ENCODE measurements at places on chromosomes 3 and 15.

- DNase-seq = no peak
Measured at GRCh38 chr3:30711151-30711550, 104.8 kb downstream of the TGFBR2 start.

DNA sequence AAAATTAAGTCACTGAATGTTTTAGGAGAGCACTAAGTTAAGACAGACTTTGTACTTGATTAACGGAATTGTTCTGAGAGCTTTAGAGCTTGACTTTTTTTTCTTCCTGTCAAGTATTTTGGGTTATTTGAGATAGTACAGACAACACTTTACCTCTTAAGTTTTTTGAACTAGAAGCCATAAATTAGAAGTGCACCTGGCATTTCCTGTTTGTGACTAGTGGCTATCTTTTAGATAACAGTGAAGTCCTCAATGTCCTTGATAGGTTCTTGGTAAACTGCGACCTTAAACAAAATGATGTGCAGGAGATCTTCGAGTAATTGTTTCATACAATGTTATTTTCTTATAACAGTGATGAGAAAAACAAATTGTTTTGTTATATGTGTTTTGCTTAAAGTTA lies 213.9 kb downstream of the TP63 start:
- no peak for DNase-seq

DNA sequence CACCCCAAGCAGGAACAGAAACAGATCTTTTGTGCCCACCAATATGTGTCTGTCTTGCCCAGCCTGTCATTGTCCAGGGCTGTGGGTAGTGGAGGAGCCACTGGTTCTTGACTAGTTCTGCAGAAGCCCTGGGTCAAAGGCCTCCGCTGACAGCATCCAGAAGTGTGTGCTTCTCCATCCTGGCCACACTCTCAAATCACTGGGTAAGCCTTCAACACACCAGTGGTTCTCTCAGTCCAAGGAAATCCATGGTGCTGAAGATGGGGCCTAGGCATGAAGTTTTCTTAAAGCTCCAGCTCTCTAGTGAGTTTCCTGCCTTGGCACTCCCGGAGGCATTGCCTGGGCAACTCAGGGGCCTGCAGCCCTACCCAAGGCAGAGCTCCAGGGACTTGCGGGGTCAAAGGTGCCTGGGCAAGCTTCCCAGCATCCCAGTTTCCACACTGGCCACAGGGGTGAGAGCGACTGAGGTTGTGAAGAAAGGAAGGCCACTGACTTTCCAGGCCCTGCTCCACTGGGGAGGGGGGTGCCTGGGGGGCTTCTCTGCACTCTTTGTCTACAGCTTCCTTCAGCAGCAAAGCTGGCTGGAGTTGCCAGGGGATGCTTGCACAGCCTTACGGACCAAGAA lies 37.9 kb upstream of the RPL32 start:
- no peak for DNase-seq

GRCh38 chr3:17007284-17007683 lies 122.5 kb downstream of the PLCL2 start:
- DNase-seq = no peak

- DNase-seq = no peak
Measured at GRCh38 chr3:72892081-72892775, 4.4 kb downstream of the GXYLT2 start.

GRCh38 chr3:179455954-179456353 lies 4.7 kb upstream of the GNB4 start:
- DNase-seq = no peak

DNA sequence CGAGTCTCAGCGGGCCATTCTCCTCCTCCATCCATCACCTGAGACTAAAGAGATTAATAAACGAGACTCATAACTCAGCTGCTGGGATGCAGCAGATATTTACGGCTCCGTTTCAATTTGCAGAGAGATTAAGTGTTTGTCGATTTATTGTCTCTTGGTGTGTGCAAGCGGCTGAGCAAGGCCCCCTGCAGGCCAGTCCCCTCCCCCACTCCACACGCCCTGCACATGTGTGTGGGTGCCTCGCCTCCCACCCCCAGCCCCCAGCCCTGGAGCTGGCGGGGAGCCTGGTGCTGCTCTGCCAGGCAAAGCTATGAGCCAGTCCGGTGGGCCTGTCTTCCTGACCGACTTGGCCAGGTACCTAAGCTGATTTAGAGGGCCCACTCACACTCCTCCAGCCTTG lies 63.0 kb downstream of the CYP11A1 start:
- no peak for DNase-seq

GRCh38 chr3:3133500-3133899 lies 6.8 kb downstream of the TRNT1 start:
- DNase-seq = no peak

GRCh38 chr3:99706410-99706809 lies 68.0 kb downstream of the COL8A1 start:
- DNase-seq = no peak

DNA sequence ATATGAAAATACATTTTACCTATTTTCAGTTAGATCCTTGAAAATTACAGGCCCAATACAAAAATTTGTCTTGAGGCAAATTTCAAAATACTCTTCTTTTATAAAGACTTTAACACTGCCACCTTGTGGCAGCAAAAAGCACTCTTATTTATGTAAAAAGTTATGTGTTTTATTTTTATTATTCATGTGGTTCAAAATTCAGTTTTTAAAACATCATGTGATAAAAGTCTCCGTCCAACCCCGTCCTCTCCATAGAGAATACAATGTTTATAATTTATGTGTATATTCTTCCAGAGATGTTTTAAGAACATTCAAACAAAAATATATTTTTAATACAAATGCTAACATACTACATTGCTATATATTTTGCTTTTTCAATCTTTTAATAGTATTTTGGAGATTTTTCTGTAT lies 36.9 kb upstream of the TRIM59 start:
- no peak for DNase-seq

GRCh38 chr15:59203008-59203407 lies 3.6 kb upstream of the LDHAL6B start:
- DNase-seq = no peak

DNA sequence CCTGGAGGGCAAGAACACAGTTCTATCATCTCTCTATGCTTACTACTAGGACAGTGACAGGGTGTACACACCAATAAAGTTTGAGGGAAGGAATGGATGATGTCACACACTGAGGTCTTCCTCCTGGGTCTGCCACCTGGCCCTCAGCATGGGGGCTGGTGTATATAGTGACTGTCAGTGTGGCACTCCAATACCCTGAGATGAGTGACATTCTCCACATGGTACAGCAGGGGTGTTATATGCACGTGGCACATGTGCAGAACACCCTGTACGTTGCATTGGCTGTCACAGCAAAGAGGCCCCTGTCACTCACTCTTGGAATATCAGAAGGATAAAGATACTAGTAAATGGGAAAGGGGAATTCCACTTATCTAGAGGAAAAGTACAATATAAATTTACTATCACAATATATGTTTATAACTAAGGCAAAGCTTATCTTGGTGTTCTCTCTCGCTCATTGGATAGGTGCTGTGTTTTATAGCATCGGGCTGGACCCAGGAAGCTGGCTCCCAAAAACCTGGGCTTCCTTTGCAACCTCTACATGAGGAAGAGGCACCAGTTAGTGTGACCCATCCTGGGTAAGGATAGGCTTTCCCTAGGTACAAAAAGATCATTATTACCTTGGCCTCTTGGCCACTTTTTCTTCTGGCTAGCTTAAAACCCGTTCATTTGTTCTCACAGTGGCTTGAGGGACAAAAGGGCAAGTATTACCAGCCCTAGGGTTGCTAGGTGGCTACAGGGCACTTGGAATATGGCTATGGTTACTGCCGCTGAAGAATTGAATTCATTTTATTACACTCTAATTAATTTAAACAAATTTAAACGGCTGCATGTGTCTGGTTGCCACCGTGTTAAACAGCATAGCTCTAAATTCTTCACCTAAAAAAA lies 54.8 kb upstream of the HES1 start:
- no peak for DNase-seq

GRCh38 chr3:14286887-14287500 lies 108.4 kb downstream of the LSM3 start:
- no peak for DNase-seq

- no peak for DNase-seq
Measured at GRCh38 chr3:169394316-169394715, 269.2 kb downstream of the MECOM start.

DNA sequence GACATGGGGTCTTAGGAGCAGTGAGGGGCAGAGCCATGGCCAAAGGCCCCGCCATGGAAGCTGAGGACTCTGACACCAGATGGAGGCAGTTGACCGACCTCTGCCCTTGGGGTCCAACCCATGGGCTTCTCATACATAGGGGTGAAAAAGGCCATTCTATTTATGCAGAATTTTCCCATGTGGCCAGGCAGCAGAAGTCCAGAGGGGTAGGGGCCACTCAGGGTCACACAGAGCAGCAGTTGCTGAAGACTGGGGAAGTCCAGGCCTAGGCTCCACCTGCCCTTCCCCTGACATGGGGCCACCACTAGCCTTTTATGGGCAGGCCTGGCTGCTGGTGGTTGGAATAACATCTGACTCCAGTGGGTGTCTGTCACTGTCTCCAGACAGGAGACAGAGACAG lies 6.4 kb downstream of the PRSS50 start:
- DNase-seq = no peak

DNA sequence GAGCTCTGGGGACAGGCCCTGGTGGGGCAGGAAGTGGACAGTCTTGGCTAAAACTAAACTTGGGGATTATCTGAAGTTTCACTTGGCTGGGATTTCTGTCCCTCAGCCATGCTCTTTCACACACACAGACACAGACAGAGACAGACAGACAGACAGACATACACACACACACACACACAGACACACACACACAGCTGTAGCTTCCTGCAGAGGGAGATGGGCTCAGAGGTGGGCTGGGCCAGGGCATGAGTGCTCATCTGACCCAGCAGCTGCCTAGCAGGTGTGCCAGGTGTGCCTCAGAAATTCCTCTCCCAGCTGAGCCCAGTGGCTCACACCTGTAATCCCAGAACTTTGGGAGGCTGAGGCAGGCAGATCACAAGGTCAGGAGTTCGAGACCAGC lies 3.3 kb downstream of the RHOV start:
- no peak for DNase-seq

DNA sequence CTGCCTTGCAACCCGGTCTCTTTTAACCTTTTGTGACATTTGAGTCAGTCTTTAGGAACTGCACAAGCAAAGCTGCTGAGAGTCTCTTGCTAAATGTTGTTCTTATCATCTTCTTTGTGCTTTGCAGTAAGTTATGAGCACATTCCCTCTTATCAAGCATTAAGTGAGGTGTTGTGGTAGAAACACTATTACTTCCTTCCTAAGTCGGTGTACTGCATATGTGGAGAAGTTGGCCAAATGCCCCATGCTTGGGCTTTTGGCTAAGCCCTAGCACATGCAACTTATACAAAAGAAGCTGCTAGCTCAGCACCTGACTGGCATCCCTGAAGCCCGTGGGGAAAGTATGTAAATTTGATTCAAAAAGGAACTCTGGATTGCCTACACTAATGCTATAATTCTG lies 136.5 kb upstream of the RBMS3 start:
- DNase-seq = no peak

GRCh38 chr3:158103887-158104327 lies 2.3 kb downstream of the SHOX2 start:
- no peak for DNase-seq

DNA sequence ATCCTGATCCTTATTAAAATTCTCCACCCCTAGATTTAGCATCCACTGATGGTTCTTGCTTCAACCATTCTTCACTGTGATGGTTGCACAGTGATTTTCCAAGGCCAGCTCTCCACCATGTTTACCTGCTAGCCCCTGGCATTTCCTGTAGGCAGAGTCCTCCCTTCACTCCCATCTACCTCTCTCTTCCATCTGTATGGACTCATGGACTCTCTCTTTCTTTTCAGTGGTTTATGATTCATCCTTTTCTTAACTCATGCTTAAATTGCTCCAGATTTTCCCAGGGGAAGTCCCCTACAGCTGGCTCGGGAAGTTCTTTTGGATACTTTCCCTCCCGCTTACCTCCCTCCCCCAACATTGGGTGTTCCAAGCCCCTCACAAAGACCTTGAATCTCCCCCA lies 18.7 kb downstream of the TGM4 start:
- no peak for DNase-seq

- no peak for DNase-seq
Measured at GRCh38 chr3:148077318-148077923, 620.3 kb upstream of the AGTR1 start.

DNA sequence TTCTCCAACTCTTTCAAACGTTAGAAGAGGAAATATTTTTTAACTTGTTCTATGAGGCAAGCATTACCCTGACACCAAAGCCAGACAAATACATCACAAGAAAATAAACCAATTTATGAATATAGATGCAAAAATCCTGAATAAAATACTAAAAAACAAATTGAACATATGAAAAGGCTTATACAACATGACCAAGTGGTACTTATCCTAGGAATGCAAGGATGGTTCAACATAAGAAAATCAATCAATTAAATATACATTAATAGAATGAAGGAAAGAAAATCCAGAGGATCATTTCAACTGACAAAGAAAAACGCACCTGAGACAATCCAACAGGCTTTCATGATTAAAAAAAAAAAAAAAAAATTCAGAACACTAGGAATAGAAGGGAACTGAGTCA lies 17.1 kb downstream of the XPC start:
- no peak for DNase-seq

GRCh38 chr3:48558493-48559134 lies 2.0 kb upstream of the PFKFB4 start:
- no peak for DNase-seq

- DNase-seq = no peak
Measured at GRCh38 chr15:64843991-64844390, 2.3 kb downstream of the PLEKHO2 start.

GRCh38 chr3:15291589-15292541 lies 40.5 kb downstream of the SH3BP5 start:
- no peak for DNase-seq

- no peak for DNase-seq
Measured at GRCh38 chr3:61648481-61648880, 87.1 kb downstream of the PTPRG start.

DNA sequence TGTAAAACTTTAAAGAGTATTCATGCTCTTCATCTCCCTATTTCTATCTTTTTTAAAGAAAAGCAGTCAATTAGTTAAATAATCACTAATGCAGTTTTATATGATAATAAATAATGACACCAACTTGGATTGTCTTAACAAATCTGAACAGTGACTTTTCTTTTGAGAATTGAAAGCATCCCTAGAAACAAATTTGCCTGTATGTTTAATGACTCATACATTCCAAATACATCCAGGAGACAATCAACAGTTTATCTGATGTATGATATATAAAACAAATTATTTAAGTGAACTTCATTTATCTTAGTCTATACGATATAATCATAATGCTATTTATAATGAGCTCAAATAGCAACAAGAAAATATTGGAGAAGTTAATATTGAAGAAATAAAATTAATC lies 78.0 kb downstream of the ALCAM start:
- no peak for DNase-seq
